ENCODE measurements at places on chromosomes 2 and 18. TPM values are rescaled to one million over a fixed set of nuclear protein-coding genes. Genes with fewer than 3 reads are reported as not detected.

Gene ADD2
- total RNA-seq, result not detected

Gene PDCL3
- 22.4 TPM for total RNA-seq

Gene RGPD5
- total RNA-seq, result 28.5 TPM

Gene DUSP2
- 0.49 TPM for total RNA-seq

GRCh38 chr18:54116541-54117257, 107.8 kb downstream of the MBD2 start:
- DNase-seq, result no peak

DNA sequence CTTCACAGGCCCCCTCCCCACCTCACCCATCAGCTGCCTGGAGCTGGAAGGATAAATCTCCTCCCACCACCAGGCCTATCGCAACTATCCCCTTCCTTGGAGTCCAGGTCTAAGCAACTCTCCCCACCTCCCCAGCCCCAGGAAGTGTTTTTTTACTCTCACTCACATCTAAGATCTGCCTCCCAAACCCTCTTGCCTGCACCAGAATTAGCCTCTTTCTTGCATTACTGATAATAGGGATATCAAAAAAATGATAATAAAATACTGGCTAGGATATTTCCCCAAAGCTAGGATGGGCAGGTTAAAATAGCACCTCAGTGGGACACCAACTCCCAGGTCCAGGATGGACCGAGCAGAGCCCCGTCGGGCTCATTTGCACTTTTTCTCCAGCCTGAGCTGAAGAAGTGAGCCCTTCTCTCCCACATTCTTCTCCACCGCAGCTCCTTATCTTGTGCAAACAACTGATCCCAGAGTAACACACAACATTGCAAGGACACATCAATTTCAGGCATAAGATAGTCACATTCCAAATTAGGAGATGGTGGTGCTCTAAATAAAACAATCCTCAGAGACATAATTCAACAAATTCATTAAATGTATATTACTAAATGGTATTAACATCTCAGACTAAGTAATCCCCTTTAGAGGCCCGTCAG, 17.7 kb upstream of the CIB4 start:
- DNase-seq, result no peak
